ENCODE measurements at places on chromosomes 2 and 18. TPM values are rescaled to one million over a fixed set of nuclear protein-coding genes. Genes with fewer than 3 reads are reported as not detected.

GRCh38 chr2:224957540-224958461, 84.5 kb downstream of the DOCK10 start:
- no peak for DNase-seq

DNA sequence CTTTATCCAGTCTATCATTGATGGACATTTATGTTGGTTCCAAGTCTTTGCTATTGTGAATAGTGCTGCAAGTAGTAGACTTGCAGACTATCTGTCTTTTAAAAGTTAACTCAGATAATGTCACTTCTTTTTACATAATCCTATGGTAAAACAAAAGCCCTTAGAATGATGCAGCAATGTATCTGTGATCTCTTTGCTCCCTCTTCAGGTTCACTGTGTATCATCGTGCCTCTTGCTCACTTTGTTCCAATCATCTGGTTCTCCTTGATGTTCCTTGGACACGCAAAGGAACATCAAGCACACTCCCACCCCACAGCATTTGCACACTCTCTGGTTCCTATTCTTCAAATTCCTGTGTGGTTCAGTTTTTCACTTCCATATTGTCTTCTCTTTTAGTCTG, 472.5 kb upstream of the ZNF804A start:
- DNase-seq: no peak

DNA sequence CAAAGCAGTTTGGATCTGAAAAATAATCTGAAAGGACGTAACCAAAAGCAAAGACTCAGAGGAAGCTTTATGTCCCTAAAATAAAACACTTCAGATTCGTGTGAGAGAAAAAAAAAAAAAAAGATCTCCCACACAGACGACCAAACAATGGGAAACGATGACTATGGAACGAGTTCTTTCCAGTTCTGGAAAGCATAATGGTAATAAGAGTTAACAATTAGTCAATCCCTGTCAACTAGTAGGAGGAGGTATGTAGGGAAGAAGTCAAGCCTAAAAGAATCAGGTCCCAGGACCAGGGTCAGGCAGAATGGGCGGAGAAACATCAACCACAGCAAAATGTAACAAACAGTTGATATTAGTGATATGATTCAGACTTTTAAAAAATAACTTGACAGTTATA, 170.3 kb upstream of the SETBP1 start:
- DNase-seq: no peak

DNA sequence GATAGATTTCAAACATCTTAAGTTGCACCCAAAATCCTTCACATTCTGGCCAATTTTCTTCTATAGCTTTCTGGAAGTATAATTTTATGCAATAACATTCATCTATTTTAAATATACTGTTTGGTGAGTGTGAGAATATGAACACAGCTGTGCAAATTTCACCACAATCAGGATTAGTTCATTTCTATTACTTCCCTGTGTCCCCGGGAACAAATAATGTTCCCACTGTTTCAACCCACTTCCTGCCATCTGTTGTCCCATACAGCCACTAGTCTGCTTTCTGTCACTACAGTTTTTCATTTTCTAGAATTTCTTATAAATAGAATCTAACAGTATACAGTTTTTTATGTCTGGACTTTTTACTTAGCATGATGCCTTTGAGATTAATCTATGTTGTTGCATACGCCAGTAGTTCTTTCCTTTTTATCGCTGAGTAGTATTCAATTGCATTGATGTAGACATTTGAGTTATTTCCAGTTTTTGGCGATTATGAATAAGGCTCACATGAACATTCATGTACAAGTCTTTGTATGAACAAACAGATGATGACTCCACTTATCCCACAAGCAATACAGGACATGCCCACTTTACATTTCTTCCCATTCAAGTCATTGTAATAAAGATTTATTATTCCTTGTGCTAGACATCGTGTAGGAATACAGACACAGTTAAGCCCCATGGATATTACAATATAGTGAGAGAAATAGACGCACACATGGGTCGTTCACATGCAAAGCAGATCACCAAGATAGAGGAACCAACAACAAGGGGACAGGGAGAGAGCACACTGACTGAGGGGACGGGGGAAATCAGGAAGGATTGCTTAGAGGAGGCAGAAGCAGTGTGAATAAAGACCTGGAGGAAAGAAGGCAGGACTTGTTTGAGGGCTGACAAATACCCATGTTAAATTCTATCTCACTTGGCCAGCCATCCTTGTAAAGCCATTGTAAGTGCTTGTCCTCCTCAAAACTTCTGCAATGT, 72.9 kb upstream of the PAX8 start:
- DNase-seq: no peak

DNA sequence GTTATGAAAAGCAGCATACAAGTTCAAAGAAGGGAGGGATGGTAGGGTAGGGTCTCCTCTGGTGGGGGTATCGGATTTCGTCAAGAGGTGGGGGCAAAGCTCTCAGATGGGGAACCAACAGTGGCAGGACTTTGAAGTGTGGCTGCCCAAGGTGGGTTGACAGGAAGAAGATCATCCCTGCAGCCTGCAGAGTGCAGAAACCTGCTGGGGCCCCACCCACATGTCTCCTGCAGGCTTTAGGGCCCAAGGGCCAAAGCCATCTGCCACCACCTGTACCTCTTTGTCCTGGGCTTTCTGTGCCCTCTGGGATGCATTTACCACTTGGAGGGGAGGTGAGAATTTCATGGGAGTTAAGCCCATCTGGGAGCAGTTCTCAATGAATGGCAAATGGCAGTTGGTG, 42.7 kb downstream of the KCNF1 start:
- no peak for DNase-seq

- no peak for DNase-seq
Observed at GRCh38 chr18:69954719-69955480, 7.2 kb upstream of the CD226 start.

DNA sequence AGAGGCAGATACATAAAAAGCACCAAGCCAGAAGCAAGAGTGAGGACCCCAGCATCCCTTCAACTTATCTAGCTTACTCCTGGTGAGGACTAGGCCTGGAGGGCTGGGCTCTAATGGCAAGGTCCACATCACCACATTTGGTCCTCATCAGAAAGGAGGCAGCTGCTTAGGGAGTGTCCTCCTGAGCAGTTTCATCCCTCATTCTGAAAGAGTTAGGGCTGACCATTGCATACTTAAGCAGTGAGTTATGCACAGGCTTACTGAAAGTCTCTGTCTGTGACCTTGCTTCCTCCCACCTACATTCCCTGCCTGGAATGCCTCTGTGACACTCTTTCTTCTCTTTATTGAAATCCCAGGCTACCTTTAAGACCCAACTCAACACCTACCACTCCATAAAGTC, 301.8 kb upstream of the ACVR2A start:
- DNase-seq: no peak

DNA sequence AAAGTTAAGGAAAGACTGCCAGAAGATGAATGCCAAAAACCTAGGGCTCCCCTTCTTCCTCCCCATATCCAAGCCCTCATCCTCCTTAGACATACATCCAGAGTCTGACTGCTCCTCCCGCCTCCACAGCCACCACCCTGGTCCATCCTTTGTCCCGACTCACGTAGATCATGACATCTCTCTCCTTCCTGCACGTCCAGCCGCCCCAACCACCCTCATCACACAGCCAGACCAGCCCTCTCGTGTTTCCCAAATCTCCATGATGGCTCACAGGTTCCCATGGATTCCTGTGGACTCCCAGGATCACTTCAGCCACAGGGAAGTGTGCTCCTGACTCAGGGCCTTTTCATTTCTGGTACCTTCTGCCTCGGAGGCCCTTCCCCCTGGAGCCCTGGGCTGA, 47.8 kb upstream of the CAB39 start:
- DNase-seq: no peak

DNA sequence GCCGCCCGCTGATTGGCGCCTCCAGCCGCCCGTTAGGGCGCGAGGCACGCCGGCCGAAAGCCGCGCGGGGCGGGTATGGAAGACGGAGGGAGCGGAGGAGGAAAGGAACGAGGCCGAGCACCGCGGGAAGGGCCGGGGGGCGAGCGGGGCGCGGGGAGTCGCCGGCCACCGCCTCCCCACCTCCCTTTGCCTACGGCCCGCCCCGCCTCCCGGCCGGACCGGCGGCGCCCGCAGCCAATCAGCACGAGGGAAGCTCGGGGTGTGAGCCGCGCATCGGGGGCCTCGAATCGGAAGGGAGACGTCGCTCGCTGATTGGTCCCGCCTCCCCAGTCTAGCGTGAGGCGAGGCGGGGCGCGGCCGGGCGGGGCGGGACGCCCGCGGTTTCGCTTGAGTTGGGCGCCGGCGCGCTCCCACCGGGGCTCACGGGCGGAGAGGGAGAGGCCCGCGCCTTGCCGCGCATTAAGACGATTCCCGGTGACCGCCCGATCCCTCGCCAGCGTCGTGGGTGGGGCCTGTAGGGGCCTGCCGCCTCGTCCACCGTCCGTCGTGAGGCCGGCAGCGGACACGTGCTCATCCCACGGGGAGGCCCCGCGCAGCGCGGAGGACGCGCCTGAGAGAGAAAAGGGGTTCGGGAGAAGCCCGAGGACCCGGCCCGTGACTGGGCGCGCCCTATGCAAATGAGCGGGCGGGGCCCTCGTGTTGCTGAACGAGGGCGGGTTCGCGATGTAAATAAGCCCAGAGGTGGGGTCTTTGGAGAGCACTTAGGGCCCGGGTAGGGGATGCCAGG, 665 bp upstream of the SMAD2 start:
- peak; percentile 98 for DNase-seq

DNA sequence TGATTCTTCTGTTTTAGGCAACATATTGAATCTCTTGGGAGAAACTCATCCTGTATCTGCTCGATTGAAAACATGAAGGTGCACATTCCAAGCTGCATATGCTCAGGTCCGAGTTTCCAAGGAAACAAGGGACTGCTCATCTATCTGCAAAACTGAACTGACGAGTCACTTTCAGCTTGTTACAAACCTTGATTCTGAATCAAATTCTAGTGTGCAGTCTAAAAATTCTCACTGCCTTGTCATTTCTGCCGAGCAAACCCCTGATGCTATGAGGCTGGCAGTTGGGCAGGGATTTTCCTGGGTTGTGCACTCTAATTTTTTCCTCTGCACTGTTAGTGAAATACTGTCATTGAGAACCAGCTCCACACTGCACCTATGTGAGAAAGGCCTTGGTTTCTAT, 101.3 kb upstream of the ETAA1 start:
- DNase-seq: no peak

DNA sequence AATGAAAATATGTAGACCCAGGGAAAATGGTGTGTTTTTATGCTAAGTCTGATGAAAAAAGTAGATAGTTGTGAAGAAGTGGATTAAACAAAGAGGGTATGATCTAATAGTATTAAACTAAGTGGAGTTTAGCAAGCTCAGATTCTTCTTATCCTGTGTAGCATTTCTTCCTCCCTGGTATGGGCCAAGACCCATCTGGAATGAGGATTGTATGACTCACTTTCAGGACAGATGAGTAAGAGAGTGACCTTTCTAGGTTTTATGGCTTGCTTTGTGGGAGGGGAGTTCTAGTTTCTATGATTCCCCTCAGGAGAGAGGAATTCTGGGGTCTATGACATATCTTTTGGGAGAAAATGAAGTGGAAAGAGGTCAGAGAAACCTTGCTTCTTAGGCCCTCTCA, 550.1 kb downstream of the SPAG16 start:
- no peak for DNase-seq

GRCh38 chr2:190695739-190696138, 46.9 kb downstream of the NAB1 start:
- DNase-seq: no peak

The EIF2AK2 gene
- total RNA-seq: 17.3 TPM

The SULT1C2 gene
- total RNA-seq: not detected

The CDH2 gene
- total RNA-seq: 154 TPM

The SFTPB gene
- total RNA-seq: not detected

The NAT8 gene
- 0.50 TPM for total RNA-seq

The AUP1 gene
- 101 TPM for total RNA-seq

Data from adrenal gland (tissue), 19 donors.